ENCODE measurements at places on chromosomes 5 and 9. TPM values are rescaled to one million over a fixed set of nuclear protein-coding genes. Genes with fewer than 3 reads are reported as not detected.

DNA sequence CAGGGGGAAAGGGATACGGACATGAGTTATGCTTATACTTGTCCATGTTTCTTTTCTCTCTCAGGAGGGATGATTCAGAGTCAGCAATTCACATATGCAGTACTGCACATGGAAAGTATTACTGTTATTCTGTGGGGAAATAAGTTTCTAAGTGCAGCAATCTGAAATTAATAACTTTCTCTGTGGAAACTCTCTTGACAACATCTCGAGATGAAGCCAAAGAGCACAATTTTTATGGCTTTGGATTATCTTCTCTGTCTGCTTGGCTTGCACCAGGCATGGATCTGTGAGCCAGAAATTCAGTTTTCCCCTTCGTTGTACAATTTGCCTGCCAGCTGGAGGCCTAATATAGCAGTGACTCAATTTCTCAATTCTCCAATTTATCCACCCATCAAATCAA is 2.5 kb upstream of the NDFIP1 start:
- DNase-seq = no peak

- no peak for DNase-seq
These were observed 19.2 kb downstream of the NKD2 start for GRCh38 chr5:1027631-1028441.

DNA sequence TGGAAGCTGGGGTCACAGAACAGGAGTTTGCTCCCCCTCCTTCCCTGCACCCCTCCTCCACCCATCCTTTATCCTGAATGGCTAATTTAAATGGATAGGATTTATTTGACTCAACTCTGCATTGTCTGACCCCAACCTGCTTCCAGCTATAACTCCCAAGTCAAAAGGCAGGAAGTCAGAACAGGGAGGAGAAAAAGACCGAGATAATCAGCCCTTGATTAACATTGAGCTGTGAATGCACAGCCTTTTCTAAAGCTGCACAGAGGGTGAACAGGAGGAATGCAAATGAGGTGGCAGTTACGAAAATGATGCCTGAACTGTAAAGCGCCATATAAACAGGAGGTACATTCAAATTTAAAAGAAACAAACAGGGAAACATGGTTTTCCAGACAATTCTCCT is 152.8 kb downstream of the SPOCK1 start:
- DNase-seq = no peak

- DNase-seq = no peak
These were observed 79.3 kb downstream of the BRINP1 start for GRCh38 chr9:119289740-119290433.

The FOXB2 gene
- total RNA-seq = not detected

The SHC3 gene
- total RNA-seq = 1.8 TPM

The SPACA9 gene
- 3.9 TPM for total RNA-seq

DNA sequence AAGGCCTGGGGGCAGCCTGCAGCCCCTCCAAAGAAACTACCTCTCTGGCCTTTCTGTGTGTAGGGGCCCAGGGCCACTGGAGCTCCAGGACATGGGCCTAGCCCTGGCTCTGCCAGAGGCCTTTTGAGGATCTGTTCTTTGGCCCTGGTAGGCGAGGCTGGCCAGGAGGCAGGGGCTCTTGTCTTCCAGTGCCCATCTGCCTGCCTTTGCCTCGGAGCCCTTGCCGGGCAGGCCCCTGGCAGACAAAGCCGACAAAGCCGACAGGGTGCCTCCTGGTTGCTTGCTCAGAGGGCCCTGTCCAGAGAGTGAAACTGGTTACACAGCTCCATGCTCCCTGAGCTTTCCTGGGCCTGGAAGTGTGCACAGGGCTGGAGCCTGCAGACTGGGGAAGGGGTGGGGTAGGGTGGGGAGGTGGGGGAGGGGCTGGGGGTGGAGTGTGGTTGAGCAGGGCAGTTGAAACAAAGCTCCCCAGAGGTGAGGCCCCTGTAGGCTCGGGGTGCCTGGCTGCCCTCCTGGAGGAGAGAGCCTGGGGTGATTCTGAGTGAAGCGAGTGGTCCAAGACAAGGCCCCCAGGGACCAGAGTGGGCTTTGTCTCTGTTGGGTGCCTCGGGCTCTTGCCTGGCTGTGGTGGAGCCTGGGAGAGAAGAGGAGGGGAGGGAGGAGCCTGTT is 29.3 kb downstream of the PTPA start:
- DNase-seq = no peak

- no peak for DNase-seq
These were observed 318.3 kb downstream of the CHSY3 start for GRCh38 chr5:130222573-130222972.
